ENCODE measurements at places on chromosomes 5 and 9.

GRCh38 chr9:82563094-82563493 lies 499.8 kb downstream of the RASEF start:
- no peak for DNase-seq

GRCh38 chr5:57332361-57332760 lies 150.2 kb downstream of the ACTBL2 start:
- DNase-seq, result peak; percentile 63

GRCh38 chr5:40619421-40619820 lies 60.3 kb upstream of the PTGER4 start:
- no peak for DNase-seq

- DNase-seq, result no peak
Observed at GRCh38 chr9:81609782-81610739, 79.3 kb downstream of the TLE1 start.

GRCh38 chr9:133207540-133208170 lies 1.4 kb downstream of the OBP2B start:
- DNase-seq, result no peak

- no peak for DNase-seq
Observed at GRCh38 chr5:103228588-103228987, 30.0 kb upstream of the MACIR start.

DNA sequence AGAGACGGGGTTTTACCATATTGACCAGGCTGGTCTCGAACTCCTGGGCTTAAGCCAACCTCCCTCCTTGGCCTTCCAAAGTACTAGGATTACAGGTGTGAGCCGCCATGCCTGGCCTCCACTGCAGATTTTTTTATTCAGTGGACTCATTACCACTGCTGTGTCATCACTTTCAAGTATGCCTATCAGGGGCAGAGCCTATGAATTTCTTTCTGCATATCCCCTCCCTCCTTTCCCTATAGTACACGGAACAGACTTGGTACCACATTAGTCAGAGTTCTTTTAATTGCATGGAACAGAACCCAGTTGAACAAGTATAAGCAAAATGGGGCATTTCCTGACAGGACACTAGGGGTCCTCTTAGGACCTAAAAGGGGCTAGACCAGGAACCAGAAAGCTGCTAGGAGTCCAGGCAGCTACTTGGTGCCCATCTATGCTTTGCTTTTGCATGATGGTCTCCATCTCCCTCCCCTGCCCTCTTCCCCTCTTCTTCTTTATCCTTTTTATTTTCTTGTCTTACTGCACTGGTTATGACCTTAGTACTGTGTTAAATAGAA lies 5.8 kb downstream of the BSPRY start:
- DNase-seq, result peak; percentile 40

GRCh38 chr5:74028976-74029375 lies 403.0 kb downstream of the ARHGEF28 start:
- DNase-seq, result no peak

DNA sequence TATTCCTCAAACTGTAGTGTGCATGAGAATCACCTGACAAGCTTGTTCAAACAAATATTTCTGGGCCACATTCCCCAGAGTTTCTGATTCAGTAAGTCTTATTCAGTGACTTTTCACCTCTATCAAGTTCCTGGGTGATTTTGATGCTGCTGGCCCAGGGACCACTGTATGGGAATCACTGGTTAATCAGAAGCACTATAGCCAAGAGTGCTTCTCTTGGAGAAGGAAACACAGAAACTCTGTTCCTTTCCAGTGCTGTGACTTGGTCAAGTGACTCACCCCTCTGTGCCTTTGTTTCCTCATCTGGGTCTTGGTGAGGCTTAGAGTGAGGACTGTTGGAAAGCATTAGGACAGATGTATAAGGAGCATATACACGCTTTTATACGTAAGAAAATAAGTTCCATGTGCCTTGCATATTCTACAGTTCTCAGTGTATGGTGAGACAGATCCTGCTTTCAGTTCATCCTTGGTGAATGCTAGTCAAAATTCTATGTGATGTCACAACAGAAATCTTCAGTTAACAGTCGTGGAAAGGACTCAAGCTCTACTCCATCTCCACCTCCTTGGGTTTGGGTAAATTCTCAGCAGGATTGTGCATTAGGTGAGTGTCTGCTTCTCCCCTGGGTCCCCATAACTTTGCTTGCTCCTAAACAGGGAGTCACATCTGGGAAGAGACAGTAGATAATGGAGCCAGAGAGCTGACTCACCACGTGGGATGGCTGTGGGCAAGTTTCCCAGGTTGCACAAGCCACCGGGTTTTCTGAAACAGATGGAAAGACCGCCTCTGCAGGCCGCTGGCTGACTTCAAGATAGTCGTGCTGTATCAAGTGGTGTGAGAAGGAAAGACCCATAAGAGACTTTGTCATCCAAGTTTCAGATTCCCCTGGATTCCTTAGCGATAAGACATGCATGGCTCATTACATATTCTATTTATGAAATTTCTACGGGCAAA lies 117.0 kb downstream of the NXNL2 start:
- peak; percentile 99 for DNase-seq

DNA sequence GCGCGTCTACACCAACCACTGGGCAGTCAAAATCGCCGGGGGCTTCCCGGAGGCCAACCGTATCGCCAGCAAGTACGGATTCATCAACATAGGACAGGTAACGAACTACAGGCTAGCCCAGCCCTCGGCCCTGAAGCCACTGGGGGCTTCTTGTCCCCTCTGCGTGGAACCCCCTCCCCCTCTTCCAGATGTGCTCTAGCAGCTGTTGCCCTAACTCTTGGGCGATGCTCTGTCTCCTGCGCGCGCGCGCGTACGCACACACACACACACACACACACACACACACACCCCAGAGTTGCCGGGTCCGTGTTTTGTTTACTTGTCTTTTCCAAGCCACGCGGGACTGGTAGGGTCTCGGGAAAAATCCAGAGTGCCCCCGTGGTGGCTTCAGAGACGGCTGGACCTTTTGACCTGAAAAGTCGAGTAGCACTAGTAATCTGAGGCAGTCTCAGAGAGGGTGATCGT lies 836 bp downstream of the PCSK5 start:
- DNase-seq, result peak; percentile 30

DNA sequence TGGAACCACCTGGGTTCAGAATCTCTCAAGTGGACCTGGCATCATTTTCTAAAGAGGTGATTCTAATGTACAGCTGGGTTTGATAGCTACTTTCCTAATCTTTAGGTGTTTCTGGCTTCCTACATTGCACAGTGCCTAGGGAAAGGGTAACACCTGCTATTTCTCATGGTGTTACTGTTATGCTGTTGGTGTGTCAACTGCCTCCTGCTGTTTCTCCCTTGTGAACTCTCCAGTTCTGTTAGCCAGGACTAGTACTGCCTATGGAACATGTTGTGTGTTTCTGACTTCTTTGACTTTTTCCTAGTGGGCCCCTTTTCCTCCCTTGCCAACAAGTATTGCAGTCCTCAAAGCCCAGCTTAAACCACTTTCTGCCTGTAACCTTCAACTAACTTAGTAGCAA lies 5.5 kb downstream of the ARHGEF28 start:
- DNase-seq, result no peak

DNA sequence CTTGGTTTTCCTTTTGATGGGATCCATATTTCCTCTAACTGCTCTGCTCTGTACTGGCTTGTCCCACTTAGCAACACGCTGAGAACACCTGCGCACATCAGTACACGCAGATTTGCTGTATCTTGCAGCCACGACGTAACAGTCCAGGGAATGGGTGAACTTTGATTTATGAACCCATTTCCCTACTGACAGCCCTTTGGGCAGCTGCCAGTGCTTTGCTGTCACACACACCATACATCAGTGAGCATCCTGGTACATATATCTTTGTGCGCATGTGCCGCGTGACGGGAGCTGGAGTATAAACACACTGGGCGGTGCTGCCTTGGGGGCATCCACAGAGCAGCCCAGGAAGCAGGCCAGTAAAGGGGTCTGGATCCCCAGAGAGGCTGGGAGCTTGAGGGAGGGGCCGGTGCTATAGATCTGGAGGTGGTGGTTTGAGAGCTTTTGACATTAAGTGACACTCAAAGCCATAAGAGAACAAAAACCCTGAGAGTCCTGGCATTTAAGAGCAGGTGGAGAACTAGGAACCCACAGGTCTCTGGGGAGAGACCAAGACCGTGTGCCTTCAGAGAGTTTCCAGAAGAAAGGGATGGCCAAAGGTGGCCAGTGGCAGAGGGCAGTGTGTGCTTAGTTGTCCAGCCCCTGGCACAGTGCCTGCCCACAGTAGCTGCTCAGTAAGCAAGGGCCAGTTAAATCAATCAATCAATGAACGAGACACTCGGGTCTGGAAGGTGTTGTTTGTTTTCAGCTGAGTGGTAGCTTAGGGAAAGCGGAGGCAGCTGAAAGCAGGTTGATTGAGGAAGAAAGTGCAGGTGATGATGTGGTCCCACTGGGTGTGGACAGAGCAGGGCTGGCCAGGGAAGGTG lies 53.7 kb downstream of the LMX1B start:
- no peak for DNase-seq

DNA sequence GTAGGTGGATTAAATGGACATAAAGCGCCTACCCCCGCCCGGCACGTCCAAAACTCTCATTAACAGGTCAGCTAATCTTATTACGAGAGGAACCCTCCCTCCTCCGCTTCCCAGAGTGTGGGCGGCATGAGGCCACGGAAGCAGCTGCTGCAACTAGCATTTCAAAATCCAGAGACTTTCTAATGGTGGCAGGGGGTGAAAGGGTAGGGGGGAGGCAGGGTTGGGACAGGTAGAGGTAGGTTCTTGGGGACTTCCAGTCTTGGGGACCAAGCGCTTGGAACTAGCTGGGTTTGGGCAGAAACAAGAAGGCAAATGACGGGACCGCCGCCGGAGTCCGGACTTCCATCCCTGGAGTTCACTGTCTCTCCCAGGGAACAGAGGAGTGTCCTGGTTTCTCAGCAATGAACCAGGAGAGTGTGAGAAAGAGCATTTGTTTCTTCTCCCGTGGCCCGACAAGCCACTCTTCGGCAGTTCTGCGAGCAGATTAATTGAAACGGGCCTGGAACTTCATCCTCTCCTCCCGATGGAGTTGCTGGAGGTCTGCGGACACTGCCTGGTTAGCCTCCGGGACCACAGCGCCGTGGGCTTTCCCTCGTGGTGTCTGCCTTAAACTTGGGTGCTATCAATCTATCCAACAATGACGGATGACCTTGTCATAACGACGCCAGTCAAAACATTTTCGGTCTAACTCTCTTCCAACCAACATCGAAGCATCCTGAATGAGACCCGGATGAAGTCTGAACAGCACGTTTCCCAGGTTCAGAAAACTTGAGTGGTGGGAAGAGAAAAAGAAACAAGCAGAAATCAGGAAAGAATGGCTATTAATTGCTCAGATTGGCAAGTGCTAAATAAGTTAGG lies 1.6 kb upstream of the PRDM6 start:
- no peak for DNase-seq

GRCh38 chr9:93683331-93684134 lies 107.1 kb downstream of the PHF2 start:
- DNase-seq, result no peak

DNA sequence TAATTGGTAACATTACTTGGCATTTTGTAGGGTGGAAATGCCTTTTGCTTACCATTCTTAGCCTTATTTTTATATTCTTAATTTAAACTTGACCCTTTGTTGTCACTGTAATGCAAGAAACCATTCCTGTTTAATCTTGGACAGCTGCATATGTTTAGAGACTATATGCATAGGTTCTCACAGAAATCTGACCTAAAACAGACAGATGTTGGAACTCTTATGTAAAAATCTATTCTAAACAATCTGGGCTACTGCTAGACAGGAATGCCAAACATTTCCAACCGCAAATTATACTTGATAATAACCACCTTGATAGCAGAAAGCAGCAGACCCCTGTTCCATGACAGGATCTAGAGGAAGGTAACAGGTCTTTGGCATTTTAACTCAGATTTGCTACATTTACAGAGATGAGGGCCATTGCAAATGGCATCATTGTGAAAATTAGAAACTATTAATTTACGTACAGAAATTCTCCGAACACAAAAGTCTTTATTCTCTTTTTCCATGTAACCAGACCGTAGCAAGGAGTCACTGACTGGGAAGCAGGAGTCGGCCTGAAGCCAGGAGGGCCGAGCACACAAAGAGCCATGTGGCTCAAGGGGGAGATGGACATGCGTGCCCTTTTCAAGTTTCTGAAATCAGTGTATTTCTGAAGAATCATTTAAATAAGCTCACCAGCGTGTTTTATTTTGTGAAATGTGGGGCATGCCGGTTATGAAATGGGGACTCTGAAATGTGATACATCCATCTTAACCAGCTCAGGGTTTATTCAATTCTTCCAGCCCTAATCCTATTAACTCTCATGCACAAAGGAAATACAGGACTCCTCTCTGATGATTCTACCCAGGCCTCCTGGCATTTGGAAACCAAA lies 139.3 kb downstream of the AOPEP start:
- DNase-seq, result no peak

DNA sequence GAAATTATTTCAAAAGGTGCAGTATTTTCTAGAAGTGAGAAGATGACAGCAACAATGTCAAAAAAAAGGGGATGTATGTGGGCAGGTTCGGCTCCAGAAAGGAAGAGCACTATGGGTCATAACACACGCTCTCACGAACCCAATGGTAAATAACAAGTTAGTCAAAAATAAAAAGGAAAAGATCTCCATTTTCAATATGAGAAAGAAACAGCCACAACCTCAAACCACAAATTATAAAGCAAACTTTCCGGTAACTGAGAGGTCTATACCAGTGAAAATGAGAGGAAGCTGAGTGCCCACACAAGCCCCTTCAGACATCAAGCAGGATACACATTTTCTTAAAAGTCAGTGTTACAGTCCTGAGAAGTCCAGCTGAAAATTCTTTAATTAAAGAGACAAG lies 398.5 kb upstream of the RPS23 start:
- no peak for DNase-seq

- DNase-seq, result no peak
Observed at GRCh38 chr9:127980060-127980705, 606 bp downstream of the EEIG1 start.

DNA sequence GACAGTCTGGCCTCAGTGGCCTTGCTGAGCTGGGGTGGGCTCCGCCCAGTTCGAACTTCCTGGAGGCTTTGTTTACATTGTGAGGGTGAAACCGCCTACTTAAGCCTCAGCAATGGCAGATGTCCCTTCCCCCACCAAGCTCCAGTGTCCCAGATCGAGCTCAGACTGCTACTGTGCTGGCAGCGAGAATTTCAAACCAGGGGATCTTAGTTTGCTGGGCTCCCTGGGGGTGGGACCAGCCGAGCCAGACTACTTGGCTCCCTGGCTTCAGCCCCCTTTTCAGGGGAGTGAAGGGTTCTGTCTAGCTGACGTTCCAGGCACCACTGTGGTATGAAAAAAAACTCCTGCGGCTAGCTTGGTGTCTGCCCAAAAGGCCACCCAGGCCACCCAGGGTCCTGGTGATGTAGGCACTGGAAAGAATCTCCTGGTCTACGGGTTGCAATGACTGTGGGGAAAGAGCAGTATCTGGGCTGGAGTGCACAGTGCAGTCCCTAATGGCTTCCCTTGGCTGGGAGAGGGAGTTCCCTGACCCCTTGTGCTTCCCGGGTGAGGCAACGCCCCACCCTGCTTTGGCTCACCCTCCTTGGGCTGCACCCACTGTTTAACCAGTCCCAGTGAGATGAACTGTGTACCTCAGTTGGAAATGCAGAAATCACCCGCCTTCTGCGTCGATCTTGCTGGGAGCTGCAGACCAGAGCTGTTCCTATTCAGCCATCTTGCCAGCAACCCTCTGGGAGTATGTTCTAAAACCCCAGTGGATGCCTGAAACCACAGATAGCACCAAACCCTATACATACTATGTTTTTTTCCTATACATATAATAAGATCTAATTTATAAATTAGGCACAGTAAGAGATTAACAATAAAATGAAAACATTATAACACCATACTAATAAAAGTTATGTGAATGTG lies 95.5 kb downstream of the TMEM161B start:
- no peak for DNase-seq

GRCh38 chr9:75230469-75230868 lies 142.2 kb downstream of the OSTF1 start:
- no peak for DNase-seq
